ENCODE measurements at places on chromosomes 1 and 21.

DNA sequence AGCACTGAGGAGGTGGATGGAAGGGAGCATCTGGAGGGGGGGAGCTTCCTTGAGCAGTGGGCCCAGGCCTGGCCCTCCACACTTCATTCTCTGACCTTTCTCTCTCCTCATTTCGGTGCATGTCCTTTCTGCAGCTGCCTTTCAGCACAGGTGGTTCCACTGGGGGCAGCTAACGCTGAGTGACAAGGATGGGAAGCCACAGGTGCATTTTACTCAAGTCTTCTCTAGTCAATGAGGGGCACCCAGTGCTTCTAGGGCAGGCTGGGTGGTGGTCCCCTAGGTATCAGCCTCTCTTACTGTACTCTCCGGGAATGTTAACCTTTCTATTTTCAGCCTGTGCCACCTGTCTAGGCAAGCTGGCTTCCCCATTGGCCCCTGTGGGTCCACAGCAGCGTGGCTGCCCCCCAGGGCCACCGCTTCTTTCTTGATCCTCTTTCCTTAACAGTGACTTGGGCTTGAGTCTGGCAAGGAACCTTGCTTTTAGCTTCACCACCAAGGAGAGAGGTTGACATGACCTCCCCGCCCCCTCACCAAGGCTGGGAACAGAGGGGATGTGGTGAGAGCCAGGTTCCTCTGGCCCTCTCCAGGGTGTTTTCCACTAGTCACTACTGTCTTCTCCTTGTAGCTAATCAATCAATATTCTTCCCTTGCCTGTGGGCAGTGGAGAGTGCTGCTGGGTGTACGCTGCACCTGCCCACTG, 43.2 kb downstream of the YARS1 start:
- DNase-seq = no peak

- DNase-seq = no peak
These were observed 30.9 kb upstream of the CADM3 start for GRCh38 chr1:159140474-159140873.

- peak; percentile 60 for DNase-seq
These were observed 47.3 kb downstream of the DISP3 start for GRCh38 chr1:11526071-11526895.

- DNase-seq = no peak
These were observed 123.4 kb upstream of the CSF3R start for GRCh38 chr1:36605942-36606640.

DNA sequence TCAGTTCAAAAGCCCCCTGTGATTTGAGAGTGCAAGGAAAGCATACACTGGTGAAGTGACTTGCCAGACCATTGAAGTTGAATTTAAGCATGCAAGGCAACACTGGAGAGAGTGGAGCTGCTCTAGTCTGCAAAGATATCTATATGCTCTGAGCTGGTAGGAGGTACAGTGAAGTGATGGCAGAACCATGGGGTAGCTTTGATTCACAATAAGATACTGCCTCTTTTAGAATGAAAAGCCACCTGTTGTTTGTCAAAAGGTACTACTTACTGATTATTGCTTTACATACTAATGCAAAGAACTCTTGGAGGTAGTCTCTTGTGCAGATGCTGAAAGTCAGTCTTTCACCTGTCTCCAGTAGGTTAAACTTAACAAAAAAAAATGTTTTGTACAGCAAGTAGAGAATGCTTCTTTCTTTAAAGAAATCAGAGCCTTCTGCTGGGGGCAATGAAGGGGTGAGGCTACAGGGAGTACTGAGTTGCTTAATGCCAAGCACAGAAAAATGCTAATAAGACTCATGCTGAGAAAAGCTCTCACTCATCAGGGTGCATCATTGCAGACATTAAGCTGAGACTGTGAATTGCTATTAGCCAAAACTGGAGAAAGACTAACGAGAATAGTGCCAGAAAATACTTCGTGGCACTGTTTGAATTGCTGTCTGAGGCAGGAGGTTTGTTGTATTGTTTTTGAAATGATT, 1150.5 kb upstream of the TMPRSS15 start:
- no peak for DNase-seq
